ENCODE measurements at places on chromosomes 3 and 15.
A peak's percentile ranks its signal among the peaks of the same experiment; 100 is the strongest.

DNA sequence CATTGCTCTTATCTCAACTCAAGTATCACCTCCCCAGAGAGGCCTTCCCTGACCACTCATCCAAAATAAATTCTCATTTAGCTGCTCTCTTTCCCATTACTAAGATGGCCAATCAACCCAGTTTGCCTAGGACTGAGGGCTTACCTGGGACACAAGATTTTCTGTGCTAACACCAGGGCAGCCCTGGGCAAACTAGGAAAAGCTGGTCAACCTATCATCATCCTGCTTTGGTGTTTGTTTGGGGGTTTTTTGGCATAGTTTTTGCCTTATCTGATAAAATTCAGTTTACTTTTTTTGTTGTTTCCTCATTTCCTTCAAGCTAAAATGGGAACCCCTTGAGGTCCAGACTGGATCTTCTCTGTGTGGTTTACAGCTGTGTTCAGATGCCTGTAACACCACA, 131.4 kb upstream of the NR2F2 start:
- DNase-seq: no peak

DNA sequence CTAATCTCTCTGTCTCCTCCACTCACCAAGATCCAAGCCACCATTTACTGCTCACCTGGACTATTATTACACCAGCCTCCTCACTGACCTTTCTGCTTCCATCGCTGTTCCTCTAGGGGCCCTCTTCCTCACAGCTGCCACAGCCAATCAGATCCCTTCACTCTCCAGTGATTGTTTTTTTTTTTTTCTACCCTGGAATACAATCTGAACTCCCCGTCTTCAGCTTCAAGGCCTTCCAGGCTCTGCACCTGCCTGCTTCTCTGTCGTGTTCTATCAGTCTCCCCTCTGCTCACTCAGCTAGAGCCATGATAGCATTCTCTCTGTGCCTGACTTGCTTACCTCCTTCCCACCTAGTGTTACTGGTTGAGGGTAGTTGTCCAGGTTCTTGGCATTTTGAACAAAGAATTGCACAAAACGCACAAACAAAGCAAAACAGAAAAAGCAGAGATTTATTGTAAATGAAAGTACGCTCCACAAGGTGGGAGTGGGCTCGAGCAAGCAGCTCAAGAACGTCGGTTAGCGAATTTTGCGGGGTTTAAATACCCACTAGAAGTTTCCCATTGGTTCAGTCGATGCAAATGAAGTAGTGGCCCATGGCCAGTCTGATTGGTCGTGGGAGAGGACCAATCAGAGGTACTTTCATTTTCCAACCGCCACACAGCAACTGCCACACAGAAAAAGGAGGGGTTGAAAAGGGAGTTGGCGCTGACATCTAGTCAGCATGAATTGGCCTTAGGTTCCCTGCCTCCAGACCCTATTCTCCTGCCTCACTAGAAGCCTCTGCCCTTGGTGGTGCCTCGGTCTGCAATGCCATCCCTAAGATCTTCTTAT, 188.9 kb downstream of the TLE3 start:
- no peak for DNase-seq

DNA sequence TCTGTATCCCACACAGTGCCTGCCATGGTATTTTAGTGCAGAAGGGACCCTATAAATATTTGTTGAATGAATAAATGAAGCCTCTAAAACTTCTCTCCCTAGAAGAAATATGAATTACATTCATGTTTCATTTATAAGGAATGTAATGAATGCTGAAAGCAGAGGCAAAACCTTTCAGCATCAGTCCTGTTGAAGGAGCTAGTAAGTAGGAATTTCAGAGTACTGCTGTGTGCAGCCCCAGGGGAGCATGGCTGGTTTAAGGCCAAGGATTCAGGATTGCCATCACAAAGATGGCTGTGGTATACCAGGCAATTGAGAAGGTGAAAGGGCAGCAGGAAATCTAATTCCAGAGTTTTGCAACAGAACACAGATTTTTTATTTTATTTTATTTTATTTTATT, 1131.4 kb downstream of the IGSF11 start:
- peak; percentile 80 for DNase-seq

DNA sequence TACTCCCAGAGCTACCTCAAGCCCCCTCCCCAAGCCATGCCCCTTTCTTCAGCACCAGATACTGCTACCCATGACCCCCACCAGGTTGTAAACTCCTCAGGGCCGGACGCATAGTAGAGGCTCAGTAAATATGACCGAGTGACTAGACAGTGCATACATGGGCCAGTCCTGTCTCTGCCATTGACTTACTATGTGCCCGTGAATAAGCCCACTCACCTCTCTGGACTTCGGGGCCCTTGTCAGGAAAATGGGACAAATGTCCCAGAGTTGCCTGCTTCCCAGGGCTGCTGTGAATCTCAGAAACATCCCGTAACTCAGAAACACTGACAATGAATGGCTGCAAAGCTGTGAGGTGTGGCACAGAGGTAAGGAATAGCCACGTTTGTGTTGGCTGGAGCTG, 48.2 kb upstream of the FGD5 start:
- DNase-seq: no peak

- no peak for DNase-seq
These were observed 6.0 kb upstream of the PODXL2 start for GRCh38 chr3:127622772-127623576.

DNA sequence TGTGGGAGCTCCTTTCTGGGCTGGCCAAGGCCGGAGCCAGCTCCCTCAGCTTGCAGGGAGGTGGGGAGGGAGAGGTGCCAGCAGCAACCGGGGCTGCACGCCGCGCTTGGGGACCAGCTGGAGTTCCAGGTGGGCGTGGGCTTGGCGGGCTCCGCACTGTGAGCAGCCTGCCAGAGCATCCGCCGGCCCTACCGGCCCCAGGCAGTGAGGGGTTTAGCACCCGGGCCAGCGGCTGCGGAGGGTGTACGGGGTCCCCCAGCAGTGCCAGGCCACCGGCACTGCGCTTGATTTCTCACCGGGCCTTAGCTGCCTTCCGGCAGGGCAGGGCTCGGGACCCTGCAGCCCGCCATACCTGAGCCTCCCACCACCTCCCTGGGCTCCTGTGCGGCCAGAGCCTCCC, 651.0 kb upstream of the ARPP21 start:
- no peak for DNase-seq

DNA sequence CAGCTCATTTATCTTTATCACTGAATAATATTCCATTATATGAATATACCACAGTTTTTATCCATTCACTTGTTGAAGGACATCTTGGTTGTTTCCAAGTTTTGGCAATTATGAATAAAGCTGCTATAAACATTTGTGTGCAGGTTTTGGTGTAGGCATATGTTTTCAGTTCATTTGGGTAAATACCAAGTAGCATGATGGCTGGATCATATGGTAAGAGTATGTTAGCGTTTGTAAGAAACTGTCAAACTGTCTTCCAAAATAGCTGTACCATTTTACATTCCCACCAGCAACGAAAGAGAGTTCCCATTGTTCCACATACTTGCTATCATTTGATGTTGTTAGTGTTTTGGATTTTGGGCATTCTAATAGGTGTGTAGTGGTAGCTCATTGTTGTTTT, 72.0 kb upstream of the GOLGA8J start:
- no peak for DNase-seq

GRCh38 chr3:60269829-60270266, 981.4 kb downstream of the FHIT start:
- DNase-seq: no peak

DNA sequence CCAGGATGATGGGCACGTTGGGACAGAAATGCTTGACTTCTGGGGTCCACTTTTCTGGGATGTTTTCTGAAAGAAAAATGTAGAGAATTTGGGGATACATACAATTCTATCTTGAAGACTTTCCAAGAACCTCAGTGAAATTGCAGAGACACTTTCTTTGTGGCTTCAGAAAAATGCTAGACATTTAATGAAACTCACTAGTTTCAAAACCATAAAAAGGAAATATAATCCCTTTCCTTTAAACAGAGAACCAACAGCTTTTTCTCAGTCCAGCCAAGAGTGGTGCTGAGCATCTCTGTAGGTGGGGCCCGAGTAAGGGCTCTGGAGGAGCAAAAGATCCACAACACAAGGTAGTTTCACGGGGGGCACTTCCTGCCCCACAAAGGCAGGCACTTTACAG, 4.4 kb upstream of the GPX1 start:
- no peak for DNase-seq

DNA sequence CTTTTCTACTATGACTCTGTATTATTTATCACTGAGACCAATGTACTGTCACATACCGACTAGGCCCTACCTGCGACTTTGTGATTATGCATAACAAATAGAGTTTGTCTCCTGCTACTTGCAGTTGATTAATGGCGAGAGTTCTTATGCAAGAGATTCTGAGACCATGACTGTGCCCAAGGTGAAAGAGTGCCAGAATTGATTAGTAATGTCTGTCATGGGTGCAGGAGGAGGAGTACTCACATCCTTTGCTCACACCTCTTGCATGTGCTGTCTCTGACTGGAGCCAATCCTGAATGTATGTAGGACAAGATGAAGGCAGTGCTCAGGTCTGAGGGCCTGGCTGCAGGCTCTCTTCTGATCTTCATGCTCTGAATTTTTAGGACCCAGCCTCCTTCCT, 260.7 kb downstream of the THSD4 start:
- DNase-seq: no peak
